ENCODE measurements at places on chromosomes 13 and 19.

DNA sequence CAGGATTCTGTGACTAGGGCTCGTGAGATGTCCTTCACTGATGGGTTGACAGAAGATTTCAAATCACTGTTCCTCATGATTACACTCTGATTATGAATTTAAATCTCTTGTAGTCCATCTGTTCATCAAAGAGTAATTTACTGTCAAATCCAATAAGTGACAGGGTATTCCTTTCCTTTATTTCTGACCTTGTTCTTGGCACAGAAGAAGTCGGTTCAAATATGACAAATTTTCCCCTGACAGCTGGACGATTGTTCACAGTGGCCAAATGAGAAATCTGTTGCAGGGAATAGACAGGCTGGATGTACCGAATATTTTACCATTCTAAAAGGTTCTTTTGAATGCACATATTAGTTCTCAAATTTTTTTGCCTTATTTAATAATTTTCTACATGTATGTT is 767.3 kb upstream of the GPC6 start:
- DNase-seq, result no peak

DNA sequence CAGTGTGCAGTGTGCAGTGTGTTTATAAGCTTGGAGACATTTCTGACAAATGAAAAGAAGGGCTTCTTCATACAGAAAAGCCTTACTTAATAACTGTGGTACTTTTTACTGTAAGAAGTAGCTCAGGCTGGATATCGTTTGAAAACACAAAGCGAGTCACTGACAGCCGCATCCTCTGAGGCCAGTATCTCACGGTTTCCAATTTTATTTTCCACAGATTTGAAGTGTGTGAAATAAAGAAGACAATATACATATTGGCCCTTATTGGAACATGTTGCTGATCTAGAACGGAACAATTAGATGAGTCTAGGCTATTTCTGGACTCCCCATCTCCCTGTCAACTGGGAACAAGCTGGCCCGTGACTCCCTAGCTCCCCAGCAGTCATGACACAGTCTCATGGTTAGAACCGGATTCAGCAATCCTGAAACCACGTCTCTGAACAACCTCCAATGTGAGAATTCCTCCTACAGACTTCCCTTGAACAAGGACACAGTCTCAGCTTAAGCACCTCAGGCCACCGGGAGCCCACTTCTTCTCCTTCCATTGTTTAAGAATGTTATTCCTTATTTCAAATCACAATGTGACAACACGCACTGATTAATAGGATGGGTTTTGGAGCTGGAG is 484.5 kb downstream of the COG6 start:
- DNase-seq, result no peak

GRCh38 chr19:4556597-4557127 is 2.8 kb downstream of the SEMA6B start:
- no peak for DNase-seq

- no peak for DNase-seq
Measured at GRCh38 chr19:292951-293350, 1.7 kb upstream of the PLPP2 start.

DNA sequence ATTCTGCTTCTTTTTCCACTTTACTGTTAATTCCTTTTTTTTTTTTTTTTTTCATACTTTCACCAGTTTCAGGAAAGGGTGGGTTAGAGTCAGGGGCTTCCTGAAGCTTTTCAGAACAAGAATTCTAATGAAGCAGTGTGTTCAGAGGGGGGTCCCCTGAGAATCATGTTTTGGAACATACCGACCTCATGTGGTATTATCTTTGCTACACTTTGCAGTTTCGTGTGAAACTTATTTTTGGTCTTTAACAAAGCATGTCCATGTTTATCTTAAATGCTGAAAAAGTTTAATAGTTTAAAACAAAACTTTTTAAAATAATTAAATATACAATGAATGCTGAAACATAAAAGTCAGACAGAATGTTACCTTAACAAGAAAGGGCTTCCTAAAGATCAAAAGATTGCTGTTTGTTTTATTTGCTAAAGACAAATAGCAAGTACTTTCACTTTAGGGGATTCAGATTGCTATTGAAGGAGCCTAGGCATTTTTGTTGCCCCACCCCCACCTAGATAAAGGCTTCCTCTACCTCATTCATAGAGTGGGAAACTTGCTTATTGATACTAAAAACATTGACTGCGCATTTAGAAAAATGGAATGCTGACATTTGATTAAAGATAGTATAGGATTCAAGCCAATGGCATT is 21.1 kb upstream of the POMP start:
- no peak for DNase-seq

GRCh38 chr13:109804654-109805053 is 18.3 kb upstream of the IRS2 start:
- DNase-seq, result no peak

- no peak for DNase-seq
Measured at GRCh38 chr13:39578821-39579291, 24.1 kb downstream of the LHFPL6 start.

DNA sequence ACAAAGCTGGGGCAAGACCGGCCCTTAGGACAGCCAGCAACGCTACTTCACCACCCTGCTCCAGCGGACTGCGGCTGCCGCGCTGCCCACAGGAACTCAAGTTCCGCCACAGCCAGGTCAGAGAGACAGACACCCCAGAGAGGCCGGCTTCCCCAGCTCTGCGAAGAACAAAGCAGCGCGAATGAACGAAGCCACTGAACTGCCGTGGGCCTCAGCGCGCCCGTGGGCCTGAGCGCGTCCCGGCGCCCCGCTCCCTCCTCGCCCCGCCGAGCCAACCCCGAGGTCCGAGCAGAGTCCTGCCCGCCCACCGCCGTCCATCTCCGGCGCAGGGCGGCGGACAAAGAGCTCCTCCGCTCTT is 158.4 kb downstream of the RNF17 start:
- DNase-seq, result no peak

- DNase-seq, result no peak
Measured at GRCh38 chr19:5200844-5201243, 139.8 kb downstream of the PTPRS start.

DNA sequence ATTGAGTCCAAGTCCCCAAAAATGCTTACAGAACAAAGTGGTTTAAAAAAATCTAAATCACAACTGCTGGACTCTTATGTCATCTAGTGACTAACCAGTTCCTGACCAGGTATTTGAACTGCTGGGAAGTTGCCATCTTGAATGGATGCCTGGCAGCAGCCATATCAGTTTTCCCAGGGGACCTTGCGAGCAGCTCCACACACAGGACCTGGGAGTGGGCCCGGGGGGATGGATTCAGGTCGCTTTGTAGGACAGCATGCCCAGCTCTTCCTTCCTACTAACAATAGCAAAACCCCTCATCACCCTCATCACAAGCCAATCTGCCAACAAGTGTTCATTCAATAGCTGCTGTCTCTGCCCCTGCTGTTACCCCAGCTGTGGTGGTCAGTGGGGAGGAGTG is 65.3 kb downstream of the KCTD15 start:
- no peak for DNase-seq

- DNase-seq, result no peak
Measured at GRCh38 chr13:66506979-66507378, 723.2 kb downstream of the PCDH9 start.

- DNase-seq, result no peak
Measured at GRCh38 chr19:934865-935479, 9.1 kb downstream of the ARID3A start.

GRCh38 chr13:29907670-29908069 is 57.3 kb upstream of the UBL3 start:
- no peak for DNase-seq

DNA sequence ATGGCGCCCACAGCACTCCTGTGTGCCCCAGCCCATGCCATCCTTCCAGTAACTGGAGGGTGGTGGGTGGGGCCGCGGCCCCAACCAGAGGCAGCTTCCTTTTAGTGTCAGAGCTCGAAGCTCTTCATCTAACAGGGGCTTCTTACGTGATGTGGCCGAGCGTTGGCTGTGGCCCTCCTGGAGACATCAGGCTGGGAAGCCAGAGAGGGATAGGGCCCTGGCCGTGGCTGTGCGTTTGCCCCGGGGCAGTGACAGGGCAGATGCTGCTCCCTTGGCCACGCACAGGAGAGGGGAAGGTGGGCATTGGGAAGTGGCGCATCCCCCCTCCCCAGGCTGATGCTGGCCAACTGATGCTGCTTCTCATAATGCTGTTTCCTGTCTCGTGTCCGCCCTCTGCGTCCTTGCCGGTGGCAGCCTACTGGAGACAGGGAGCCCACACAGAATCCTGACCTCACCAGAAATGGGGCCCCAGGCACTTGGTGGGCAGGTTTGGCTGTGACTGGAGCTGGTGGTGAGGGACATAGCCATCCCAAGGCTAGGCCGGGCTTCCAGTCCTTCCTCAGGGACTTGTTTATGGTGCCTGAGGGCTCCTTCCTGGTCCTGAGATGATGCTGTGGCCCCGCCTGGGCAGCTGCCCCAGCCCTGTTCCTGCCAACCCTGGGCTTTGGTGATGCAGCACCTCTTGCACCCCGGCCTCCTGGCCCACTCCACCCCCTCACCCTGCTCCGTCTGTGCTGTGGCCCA is 34.3 kb downstream of the ATP4B start:
- no peak for DNase-seq

GRCh38 chr19:18392417-18392816 is 5.0 kb downstream of the LRRC25 start:
- DNase-seq, result no peak

GRCh38 chr19:2021453-2022140 is 6.1 kb upstream of the BTBD2 start:
- DNase-seq, result no peak

- DNase-seq, result no peak
Measured at GRCh38 chr13:49810567-49811526, 18.4 kb upstream of the KPNA3 start.

DNA sequence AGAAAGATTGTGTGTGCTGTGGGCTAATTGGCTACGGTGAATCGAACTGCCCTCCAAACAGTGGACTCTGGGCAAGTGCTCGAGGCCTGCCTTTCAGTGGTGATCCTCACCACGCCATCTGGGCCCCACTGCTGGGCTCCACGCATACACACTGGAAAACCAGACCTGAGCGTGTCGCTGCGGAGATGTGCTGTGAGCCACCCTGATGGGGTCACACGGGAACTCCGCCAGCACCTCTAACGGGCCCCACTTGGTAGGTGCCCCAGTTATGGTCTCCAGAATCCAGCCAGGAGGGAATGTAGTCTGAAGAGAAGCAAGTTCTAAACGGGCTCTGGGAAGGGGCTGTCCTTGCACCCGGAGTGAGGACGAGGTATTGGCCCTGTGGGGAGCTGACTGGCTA is 39.3 kb downstream of the C13orf46 start:
- no peak for DNase-seq

- DNase-seq, result no peak
Measured at GRCh38 chr19:17575871-17576757, 20.7 kb downstream of the COLGALT1 start.

GRCh38 chr19:55750715-55751114 is 8.2 kb upstream of the RFPL4A start:
- no peak for DNase-seq

DNA sequence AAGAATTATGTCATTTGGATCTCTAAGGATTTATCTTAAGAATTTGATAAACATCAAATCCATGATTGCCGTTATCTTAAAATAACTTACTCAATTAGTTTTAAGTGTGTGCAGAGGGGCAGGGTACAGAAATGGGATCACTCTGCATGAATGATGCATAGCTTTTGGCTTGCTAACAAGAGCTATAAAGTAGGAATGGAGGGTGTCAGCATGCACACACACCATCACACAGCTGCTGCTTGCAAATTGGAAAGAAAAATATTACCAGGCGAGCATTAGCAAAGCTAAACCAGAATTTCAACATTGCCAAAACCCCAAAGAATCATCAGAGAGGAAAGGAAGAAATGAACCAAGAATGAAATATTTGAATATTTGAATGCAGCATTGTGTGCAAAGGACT is 580.6 kb downstream of the LMO7 start:
- no peak for DNase-seq

DNA sequence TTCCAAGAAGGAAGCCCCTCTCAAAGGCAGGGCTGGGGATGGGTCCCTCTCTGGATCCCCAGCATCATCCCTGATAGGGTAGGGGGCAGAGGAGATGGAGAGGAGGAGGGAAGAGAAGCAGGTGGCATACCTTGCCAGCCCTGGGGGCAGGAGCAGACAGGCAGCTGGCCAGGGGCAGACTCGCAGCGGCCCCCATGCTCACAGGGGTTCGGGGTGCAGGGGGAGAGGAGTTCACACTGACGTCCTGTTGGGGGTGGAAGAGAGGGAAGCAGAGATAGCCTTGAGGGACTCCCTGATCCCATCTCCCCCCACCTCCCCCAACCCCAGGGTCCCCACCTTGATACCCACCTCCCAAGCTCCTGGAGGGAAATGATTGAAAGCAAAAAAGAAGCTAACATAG is 16.0 kb downstream of the NOTCH3 start:
- DNase-seq, result no peak

DNA sequence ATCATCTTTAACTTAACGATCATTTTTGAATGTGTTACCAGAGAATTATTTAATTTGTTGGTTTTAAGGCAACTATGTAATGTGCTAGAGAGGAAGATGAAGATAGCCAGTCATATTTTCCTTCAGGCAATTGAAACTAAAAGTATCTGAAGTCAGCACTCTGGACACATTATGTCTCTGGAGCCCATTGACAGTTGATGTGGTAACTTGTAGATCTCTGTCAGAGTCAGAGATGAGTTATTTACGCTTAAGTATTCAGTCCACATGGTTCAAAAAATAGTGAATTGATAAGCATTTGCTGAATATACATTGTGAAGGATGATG is 2.1 kb downstream of the ZMYM2 start:
- DNase-seq, result no peak

- DNase-seq, result no peak
Measured at GRCh38 chr13:32883474-32883873, 132.7 kb upstream of the KL start.

- no peak for DNase-seq
Measured at GRCh38 chr19:17021328-17021727, 5.3 kb downstream of the CPAMD8 start.

DNA sequence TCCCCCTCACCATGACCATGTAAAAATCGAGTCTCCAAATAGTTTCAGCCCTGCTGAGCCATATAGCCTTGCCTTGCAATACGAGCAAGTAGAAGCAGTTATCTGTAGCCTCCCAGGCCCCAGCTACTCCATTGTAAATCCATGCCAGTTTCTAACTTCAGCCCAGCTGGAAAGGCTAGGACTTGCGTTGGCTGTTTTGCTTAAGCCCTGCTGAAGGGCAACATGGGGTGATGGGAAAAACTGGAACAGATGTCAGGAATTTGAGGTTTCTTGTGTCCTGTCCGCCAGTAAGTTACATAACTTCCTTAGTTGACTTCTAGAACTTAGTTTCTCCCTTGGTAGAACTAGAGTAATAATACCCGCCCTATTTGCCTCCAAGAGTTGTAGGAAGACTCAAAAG is 216.0 kb upstream of the SERP2 start:
- DNase-seq, result no peak

DNA sequence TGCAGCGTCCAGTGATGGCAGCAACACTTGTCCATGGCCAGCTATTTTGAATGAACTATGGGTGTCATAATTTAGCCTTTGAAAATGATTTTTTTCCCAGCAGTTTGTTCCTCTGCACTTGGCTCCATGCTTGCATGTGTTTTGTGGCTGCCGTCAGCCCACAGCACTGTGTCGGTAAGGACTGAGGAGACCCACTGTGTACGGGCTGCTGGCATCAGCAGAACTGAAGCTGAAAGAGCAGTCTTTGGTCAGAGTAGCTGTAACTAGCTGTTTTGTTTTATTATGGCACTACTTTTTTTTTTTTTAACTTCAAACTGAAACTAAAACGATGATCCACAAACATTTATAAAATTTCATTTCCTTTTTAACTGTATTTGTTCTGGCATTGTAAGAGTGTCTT is 50.3 kb upstream of the TEX29 start:
- no peak for DNase-seq
